ENCODE measurements at places on chromosomes 2 and 18.
A peak's percentile ranks its signal among the peaks of the same experiment; 100 is the strongest.

DNA sequence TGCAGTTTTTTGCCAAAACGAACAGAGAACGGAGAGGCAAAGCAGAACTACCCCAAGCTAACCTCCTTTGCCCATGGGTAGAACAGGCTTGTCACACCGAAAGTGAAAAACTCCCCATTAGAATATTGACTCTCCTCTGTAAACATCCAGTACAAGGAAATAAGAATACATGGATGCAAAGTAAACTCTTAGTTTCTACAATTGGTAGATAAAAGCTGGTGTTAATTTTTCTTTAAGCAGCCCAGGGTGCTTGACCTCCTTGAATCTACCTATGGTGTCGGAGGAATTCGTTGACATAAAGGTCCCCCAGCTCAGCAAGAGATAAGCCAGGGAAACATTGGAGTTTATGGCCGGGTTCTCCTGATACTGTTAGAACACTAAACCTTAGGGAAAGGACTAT lies 48.4 kb upstream of the DSG1 start:
- DNase-seq, result no peak

DNA sequence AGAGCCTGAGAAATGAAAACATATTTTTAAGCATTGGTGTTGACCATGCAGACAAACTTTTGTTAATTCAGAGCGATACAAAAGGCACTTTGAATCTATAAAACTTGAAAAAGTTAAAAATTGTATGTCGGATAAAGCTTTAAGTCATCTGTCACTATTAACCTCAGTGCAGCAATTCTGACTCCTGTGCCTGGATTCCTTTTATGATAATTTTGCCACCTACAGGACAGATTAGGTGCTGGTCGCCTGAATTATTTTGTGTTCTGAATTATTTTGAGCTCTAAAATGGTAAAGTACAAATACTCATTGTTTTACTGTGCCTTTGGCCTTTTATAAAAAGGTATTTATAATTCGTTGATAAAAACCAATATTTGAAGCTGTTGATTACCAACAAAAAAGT lies 19.4 kb upstream of the RNF138 start:
- no peak for DNase-seq

DNA sequence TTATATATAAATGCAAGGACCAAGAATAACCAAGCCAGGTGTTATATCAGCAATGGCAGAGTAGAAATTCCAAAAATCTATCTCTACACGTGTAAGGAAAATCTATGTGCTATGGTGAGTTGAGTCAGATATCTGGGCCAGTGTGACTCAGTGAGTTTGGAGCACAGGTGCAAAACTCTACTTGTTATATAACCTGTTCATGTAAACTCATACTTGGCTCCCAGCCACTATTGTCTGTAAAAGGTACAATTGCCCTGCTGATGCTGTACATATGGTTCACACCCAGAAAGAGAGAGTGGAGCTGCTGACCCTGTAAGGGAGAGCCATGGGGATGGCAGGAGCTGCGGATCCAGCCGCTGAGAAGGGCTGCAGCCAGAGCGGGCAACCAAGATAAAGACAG lies 112.0 kb downstream of the TRABD2A start:
- no peak for DNase-seq

- DNase-seq, result peak; percentile 50
These were observed 49.7 kb upstream of the TFCP2L1 start for GRCh38 chr2:121334581-121335293.

- DNase-seq, result no peak
These were observed 167.8 kb downstream of the PMAIP1 start for GRCh38 chr18:60067426-60068210.

- no peak for DNase-seq
These were observed 5.1 kb downstream of the SPTBN1 start for GRCh38 chr2:54461261-54461660.

DNA sequence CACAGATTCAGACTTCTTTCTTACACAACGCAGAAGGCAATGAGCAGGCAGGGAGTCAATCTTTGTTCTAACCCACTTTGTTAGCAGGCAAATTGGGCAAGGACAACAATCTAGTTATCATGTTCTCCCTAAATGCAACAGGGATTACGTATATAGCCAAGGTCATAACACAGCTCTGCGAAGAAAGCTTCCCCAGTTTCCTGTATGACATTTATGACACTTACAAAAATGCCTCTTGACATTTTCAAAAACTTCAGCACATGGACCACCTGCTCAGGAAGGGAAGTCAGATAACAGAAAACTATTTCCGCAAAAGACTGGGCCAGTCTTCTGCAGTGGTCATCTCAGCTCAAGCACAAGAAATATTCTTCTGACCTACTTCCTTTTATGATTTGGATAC lies 106.1 kb downstream of the IRS1 start:
- no peak for DNase-seq

- no peak for DNase-seq
These were observed 63.6 kb downstream of the SLC35F5 start for GRCh38 chr2:113692698-113693428.

- DNase-seq, result no peak
These were observed 856.4 kb downstream of the RNF144A start for GRCh38 chr2:7773362-7774360.

DNA sequence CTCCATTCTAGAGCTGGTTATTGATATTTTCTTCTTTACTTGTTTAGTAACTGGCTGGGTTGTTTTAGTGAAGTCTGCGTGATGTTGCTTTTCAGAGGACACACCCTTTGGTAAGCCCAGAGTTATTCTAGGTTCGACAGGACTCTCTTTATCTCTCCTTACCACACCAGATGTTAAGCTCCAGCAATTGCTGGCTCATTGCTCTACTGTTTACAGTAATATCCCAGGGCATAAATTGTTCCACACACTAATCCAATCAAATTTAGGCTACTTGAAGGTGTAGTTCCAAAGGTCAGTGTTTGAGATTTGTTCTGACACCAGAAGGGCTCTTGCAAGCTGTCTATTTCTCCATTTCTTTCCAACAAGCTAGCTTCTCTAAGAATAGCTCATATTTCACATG lies 506.6 kb downstream of the NR4A2 start:
- DNase-seq, result no peak

DNA sequence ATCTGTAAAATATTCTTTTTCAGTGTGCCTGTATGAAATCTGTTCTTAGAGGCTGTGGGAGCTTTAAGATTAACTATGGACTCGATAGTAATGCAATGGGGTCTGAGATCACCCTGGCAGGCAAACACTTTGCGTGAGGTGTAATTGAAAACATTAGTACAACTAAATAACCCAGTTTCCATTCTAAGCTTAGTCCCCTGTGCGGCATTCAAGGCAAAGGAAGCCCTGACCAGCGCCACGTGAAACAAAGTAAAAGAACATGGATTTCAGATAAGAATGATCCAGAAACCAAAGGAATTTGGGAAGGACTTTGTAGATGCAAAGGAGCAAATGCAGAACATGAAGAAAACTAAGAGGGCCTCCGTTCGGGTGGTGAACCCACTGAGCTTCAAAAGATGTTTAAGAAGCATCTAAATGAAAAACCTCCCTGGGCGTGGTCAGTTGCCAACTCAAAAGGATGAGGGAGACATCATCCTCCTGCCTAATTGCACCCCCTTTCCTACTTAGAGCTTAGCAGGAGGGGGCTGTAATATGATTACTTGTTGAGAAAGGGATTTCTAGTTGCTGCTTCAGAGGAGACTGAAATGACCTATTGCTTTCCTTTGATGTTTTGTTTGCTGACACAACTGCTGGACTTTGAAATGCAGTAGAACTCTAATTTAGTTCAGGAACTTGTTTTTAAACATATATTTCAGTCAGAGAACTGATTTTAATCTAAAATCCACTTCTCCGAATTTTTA lies 7.9 kb upstream of the CETN1 start:
- DNase-seq, result no peak

DNA sequence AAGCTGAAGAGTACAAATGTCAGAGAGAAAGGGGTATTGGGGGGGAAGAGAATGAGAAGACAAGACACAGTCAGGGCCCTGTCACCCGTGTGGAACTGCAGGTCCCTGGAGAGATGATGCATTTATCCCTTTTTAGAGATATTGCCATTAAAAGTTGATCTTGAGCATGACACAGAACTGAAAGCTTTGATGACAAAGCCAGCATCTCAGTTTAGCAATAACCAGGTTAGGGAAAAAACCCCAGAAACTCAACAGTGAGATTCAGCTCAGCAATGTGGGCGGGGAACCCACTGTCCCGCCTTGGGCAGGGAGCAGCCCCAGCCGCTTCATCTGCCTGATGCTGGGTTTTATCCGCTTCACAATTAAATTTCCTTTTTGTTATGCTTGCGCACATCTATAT lies 181.1 kb downstream of the NEDD4L start:
- DNase-seq, result no peak

DNA sequence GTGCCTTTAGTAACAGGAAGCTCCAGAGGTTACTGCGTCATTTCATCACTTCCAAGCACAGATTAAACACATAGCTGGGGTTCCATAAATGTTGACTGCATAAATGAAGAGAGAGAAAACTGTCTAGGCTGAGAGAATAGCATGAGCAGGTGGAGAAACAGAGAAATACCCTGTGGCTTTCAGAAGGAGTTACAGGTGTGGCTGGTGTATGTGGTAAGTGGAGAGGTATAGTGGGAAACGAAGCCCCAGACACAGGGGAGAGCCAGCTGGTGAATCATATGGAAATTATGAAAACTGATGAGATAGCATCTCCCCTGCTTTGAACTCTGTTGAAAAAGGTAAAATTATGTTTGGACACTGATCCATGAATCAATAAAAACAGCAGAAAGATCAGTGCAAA lies 807.4 kb upstream of the POU3F3 start:
- no peak for DNase-seq
